ENCODE measurements at places on chromosomes 1 and 21.

DNA sequence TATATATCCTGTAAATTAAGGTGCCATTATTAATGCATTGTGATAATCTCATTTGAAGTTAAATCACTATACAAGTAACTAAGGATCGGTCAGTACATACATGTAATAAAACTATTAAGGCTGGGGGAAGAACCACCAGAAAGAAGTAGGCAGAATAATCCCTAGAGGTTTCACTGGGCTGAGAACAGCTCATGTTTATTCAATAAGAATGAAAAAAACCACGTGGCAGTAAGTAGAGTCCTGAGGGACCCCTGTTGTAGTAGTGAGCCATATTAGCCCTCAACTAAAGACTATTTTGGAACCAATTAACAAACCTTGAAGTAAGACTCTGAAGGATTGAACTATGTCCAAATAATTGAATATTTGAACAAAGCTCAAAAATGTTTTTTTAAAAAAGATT is 46.9 kb upstream of the ADAM30 start:
- H3K4me3 ChIP-seq, result no peak overlapping the region
- H3K36me3 ChIP-seq, result peaks cover 2% of the 10 kb centered on the region
- no peak for DNase-seq
- no peaks in the 10 kb centered on the region for H3K27me3 ChIP-seq
- no peak overlapping the region for H3K27ac ChIP-seq
- H3K4me1 ChIP-seq, result peaks cover 6% of the 10 kb centered on the region

DNA sequence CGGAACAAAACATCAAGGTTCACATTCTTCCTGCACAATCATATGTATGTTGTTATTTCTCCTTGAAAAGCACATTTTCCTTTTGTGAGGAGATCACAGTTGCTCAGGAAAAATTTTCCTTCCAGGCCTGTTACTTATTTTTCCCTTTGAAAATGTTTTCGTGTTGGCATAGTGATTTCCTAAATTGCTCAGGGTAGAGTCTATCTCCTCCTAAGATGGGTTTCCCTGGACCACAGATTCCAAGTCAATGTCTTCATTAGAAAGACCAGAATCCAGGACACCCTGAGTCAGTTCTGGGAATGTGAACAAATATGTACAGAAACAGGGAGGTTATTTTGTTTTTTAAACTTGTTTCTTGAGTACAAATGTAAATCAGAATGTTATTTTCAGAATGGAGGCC is 94.3 kb upstream of the C1orf105 start:
- no peak overlapping the region for H3K27ac ChIP-seq
- H3K4me3 ChIP-seq, result no peak overlapping the region
- DNase-seq, result no peak
- no peaks in the 10 kb centered on the region for H3K27me3 ChIP-seq

- peak overlapping the region; percentile 93 for H3K4me3 ChIP-seq
- H3K27me3 ChIP-seq, result no peaks in the 10 kb centered on the region
- peaks cover 42% of the 10 kb centered on the region for H3K4me1 ChIP-seq
- peaks cover 38% of the 10 kb centered on the region for H3K36me3 ChIP-seq
- no peak for DNase-seq
- peak overlapping the region; percentile 98 for H3K27ac ChIP-seq
Measured at GRCh38 chr1:26922901-26923300, 1.4 kb downstream of the NUDC start.

GRCh38 chr1:94589728-94590127 is 48.2 kb upstream of the F3 start:
- no peak overlapping the region for H3K27ac ChIP-seq
- no peak for DNase-seq

GRCh38 chr1:241622669-241623068 is 17.5 kb downstream of the CHML start:
- no peaks in the 10 kb centered on the region for H3K27me3 ChIP-seq
- no peak overlapping the region for H3K4me3 ChIP-seq
- H3K36me3 ChIP-seq, result peaks cover 6% of the 10 kb centered on the region
- no peak overlapping the region for H3K27ac ChIP-seq

DNA sequence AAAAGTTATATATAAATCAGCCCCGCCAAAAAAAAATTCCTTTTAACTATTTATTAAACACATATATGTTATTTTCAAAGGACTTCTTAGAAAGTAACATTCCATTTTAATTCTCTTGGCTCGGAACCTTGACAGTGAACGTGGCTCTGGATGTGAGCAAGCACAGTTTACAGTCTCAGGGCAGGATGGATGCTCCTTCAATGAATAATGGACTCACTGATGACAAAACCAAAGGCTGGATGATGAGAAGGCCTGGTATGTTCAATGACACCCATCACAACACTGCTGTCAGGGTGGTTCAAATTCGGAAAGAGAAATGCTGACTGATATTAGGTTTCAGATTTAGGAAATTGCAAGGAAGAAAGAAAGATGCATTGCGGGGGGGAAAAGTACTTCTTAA is 148.8 kb downstream of the SIPA1L2 start:
- no peaks in the 10 kb centered on the region for H3K4me1 ChIP-seq
- H3K4me3 ChIP-seq, result no peak overlapping the region
- no peak overlapping the region for H3K27ac ChIP-seq
- H3K27me3 ChIP-seq, result no peaks in the 10 kb centered on the region

DNA sequence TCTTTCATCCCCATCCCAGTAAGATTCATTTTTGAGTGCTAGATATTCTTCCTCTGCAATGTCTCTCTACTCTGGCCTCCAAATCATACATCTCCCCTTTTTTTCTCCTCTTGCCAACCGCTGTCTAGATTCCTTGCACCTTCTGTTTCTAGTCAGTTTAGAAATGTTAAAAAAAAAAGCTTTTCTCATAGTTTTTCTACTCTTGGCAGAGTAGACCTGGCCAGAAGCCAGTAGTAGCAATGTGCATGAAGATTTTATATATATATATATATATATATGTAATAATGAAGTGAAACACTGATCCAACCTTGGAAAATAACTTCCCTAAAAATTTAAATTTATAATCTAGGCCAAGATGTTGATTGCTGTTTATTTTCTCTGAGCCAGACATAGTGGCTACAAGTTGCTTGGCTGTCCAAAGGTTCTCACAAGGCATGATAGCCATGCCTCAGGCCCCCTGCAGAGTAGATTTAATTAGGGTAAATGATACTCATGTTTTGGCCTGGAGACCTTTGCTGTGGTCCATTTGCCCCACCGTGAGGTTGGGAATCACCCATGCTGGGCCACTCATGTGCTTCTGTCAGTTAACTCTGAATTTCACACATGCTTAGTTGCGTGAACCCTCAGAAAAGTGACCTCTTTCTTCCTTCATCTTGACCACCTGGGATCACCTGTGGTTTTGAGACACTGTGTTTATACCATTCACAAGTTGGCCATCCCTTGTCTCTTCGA is 103.4 kb upstream of the KCNE2 start:
- H3K27ac ChIP-seq, result no peak overlapping the region
- H3K36me3 ChIP-seq, result peaks cover 11% of the 10 kb centered on the region
- no peak for DNase-seq
- H3K27me3 ChIP-seq, result peaks cover 4% of the 10 kb centered on the region
- no peak overlapping the region for H3K4me3 ChIP-seq

- no peak overlapping the region for H3K4me3 ChIP-seq
- no peak for DNase-seq
- no peaks in the 10 kb centered on the region for H3K36me3 ChIP-seq
- H3K4me1 ChIP-seq, result no peaks in the 10 kb centered on the region
Measured at GRCh38 chr1:7366955-7367665, 404.0 kb upstream of the VAMP3 start.

GRCh38 chr1:22609291-22609690 is 27.1 kb upstream of the C1QA start:
- no peaks in the 10 kb centered on the region for H3K4me1 ChIP-seq
- no peak overlapping the region for H3K27ac ChIP-seq
- H3K4me3 ChIP-seq, result no peak overlapping the region
- no peak for DNase-seq

DNA sequence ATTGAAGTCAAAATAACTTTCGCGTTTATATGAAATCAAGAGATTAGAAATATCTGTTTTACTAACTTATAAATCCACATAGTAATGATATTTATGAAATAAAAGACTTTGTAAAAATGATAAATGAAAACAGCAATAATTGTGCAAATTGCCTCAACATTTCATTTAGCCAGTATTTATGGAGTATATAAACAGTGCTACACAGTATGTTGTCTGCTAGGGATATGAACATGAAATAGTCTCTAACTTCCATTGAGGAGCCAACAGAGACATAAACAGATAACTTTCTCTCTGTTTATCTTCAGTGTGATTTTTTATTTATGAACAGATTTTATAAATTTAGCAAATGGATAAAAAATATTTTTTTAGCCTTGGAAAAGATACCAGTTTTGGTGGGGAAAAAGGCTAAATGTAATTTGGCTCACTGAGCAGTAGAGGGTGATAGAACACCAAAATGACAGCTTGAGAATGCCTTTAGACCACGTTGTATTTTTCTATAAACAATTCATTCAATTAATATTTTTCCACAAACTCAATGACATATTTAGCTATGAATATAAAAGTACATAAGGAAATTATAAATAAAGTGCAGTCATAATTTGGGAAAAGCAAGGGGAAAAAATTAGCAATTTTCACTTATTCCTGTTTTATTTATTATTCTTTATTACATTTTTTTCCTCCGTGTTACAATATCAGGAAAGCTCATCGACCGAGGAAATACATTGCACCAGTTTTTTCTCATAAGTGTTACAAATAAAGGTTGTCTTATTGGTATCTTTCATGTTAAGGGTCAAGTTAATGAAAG is 47.5 kb upstream of the EEIG2 start:
- H3K27ac ChIP-seq, result no peak overlapping the region
- no peaks in the 10 kb centered on the region for H3K36me3 ChIP-seq
- no peak overlapping the region for H3K4me3 ChIP-seq
- H3K4me1 ChIP-seq, result no peaks in the 10 kb centered on the region

- H3K36me3 ChIP-seq, result no peaks in the 10 kb centered on the region
- DNase-seq, result no peak
- no peaks in the 10 kb centered on the region for H3K4me1 ChIP-seq
- H3K27me3 ChIP-seq, result no peaks in the 10 kb centered on the region
- no peak overlapping the region for H3K4me3 ChIP-seq
Measured at GRCh38 chr1:191620883-191621282, 537.4 kb upstream of the RGS18 start.

- H3K27me3 ChIP-seq, result no peaks in the 10 kb centered on the region
- no peaks in the 10 kb centered on the region for H3K36me3 ChIP-seq
- H3K4me1 ChIP-seq, result peaks cover 4% of the 10 kb centered on the region
- no peak overlapping the region for H3K27ac ChIP-seq
- no peak for DNase-seq
- no peak overlapping the region for H3K4me3 ChIP-seq
Measured at GRCh38 chr1:223264983-223265908, 98.7 kb downstream of the SUSD4 start.

DNA sequence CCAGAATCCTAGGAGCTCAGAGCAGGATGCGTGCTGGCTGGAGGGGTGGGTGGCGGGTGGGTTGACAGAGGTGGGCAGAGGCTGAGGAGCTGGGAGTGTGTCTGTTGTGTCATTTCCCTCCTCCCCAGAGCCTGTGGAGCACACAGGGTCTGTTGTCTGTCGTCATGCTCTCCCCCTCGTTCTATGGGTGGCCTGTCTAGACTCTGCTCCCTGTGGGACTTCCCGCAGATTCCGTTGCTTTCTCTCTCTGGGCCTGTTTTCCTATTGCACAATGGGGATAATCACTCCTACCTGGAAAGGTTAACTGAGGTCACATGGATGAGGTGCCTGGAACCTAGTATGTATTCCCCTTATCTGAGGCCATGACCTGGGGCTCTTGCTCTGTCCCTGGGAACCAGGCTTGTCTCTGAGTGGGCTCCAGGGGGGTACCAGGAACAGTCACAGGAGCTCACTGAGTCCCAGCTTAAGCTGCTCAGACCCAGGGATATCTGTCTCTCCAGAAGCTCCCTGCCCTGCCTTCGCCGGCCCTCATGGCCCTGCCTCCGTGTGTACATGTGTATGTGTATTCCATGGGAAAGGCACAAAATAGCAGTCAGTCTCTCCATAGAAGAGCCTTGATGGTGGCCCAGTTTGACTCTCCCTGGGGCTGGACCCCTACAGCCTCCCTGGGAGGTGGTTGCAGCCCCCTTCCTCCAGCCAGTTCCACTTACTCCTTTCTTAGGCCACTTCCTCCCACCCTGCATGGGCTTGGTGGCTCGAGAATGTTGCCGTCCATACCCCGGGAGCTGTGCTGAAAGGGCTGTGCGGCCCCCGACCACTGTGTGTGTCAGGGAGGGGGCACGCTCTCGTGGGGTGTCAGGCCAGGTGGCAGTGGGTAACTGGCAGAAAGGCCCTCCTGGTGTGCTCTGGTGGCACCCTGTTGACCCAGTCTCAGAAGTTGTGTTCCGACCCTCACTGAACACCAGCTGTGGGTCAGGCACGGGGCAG is 17.9 kb downstream of the PTPRF start:
- DNase-seq, result no peak
- peaks cover 3% of the 10 kb centered on the region for H3K4me1 ChIP-seq
- H3K4me3 ChIP-seq, result no peak overlapping the region
- H3K36me3 ChIP-seq, result no peaks in the 10 kb centered on the region
- peaks cover 10% of the 10 kb centered on the region for H3K27me3 ChIP-seq

- DNase-seq, result no peak
- peaks cover 71% of the 10 kb centered on the region for H3K4me1 ChIP-seq
- peaks cover 9% of the 10 kb centered on the region for H3K36me3 ChIP-seq
- no peak overlapping the region for H3K27ac ChIP-seq
- no peak overlapping the region for H3K4me3 ChIP-seq
Measured at GRCh38 chr1:25773441-25774125, 26.4 kb upstream of the SELENON start.

DNA sequence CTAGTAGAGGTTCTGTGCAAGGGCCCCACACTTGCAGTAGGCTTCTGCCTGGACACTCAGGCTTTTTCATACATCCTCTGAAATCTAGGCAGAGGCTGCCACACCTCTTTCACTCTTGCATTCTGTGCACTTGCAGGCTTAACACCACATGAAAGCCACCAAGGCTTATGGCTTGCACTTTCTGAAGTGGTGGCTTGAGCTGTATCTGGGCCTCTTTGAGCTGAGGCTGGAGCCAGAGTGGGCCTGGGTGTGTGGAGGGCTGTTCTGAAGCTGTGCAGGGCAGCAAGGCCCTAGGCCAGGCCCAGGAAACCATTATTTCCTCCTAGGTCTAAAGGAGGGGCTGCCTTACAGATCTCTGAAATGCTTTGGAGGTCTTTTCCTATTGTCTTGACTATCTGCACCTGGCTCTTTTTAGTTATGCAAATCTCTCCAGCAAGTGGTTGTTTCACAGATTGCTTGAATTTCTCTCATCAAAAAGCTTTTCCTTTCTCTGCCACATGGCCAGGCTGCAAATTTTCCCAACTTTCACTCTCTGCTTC is 66.2 kb downstream of the TYW3 start:
- H3K27ac ChIP-seq, result no peak overlapping the region
- no peaks in the 10 kb centered on the region for H3K4me1 ChIP-seq
- H3K4me3 ChIP-seq, result no peak overlapping the region
- H3K27me3 ChIP-seq, result peaks cover 4% of the 10 kb centered on the region

- H3K36me3 ChIP-seq, result no peaks in the 10 kb centered on the region
- peaks cover 8% of the 10 kb centered on the region for H3K27me3 ChIP-seq
- no peak overlapping the region for H3K27ac ChIP-seq
- no peaks in the 10 kb centered on the region for H3K4me1 ChIP-seq
- no peak overlapping the region for H3K4me3 ChIP-seq
- no peak for DNase-seq
Measured at GRCh38 chr1:53657891-53658396, 81.0 kb downstream of the GLIS1 start.

GRCh38 chr1:20403423-20404145 is 82.4 kb downstream of the CAMK2N1 start:
- H3K4me3 ChIP-seq, result no peak overlapping the region
- H3K4me1 ChIP-seq, result no peaks in the 10 kb centered on the region
- no peak overlapping the region for H3K27ac ChIP-seq
- peaks cover 50% of the 10 kb centered on the region for H3K27me3 ChIP-seq
- H3K36me3 ChIP-seq, result no peaks in the 10 kb centered on the region
- DNase-seq, result no peak

- no peaks in the 10 kb centered on the region for H3K36me3 ChIP-seq
- no peaks in the 10 kb centered on the region for H3K4me1 ChIP-seq
- H3K27ac ChIP-seq, result no peak overlapping the region
- no peaks in the 10 kb centered on the region for H3K27me3 ChIP-seq
Measured at GRCh38 chr1:109756848-109757521, 6.7 kb downstream of the EPS8L3 start.
